Stimulated activated CD4-positive, alpha-beta T cell treated with anti-CD3 and anti-CD28 coated beads, Interleukin-1b, Interleukin-23, amount 100 ng/mL, for 48 hours (primary cell): ENCODE measurements at places on chromosomes 2 and 18.

DNA sequence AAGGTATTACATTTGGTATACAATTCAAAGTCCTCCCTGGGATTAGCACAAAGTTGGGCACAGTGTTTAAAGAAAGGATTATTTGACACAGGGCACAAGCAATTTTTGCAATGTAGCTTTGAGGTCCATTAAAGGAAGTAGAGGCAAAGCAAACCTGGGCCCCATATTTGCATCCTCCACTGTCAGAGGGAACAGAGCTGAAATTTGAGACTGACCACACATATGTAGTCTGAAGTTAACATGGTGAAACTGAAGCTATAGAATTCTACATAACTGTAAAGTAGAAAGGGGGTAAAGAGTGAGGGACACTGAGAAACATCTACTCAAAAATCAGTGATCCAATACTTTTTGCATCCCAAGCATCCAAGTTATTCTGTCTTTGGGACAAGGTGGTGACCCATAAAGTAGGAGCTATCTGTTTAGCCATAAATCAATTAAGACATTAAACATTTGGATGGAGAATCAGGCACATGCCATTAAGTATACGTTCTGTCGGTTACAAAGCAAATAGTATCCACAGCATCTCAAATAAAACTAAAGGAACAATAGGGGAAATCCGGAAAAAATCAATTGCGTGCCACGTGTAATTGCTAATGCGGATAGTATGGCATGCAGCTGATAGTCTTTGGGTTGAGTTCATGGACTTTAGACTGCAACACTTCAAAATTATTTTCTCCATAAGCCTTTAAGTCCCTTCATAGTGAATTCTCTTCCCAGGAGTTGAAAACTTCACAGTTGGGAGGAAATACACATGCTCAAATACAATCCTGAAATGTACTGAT, 72.6 kb downstream of the PLEKHM3 start:
- DNase-seq, result no peak

DNA sequence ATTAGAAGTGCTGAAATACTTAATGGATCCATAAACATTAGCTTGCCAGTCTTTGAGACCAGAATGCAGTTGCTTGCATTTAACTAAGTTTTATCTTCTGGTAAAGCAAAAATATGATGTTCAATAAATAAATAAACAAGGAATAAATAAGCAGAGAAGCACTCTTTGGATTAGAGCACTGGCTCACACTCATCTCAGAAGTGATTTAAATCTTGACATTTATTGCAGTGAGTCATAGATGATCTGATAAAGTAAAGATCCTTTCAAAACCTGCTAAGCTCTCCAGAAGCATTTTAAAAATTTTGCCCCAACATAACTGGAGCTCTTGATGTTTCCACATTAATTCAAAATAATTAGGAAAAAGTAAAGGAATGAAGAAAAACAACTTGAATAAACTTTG, 66.8 kb downstream of the KYNU start:
- DNase-seq, result no peak

GRCh38 chr2:220985561-220985960, 586.5 kb downstream of the EPHA4 start:
- no peak for DNase-seq

DNA sequence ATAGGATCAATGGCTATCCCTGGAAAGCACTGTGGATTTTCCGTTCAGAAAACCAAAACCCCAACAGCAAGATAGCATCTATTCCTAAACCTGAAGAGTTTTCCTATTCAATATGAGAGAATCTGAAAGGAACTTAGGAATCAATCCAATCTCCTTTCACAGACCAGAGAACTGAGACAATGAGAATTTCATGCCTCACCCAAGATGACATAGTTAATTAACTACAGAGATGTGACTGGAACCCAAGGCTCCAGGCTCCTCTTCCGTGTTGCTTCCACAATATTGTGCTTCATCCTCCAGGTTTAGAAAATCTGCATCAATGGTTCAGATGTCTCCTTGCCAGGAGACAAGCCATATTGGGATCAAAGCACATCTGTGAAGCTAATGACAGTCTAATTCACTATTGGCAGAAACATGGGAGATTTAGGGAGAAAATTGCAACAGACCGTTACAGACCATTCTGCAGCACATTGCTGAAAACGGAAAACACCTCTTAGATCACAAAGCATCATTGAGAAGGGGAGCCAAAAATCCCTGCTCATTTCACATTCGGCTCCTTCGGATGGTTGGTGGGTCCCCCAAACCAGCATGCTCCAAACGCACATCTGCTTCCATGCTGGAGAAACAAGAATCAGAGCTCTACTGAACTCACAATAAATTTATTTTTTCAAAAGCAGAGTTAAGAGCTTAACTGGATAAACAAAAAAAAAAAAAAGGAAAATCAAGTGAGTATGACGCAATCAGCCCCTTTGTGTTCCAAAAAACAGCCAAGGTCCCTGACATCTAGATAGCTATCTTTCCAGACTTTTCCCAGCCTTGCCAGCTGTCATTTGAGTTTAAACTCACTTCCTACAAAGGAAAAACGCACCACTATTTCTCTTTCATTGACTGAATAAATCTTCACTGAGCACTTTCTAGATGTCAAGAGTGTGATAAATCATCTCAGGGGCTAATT, 290.3 kb downstream of the C1D start:
- DNase-seq, result no peak

DNA sequence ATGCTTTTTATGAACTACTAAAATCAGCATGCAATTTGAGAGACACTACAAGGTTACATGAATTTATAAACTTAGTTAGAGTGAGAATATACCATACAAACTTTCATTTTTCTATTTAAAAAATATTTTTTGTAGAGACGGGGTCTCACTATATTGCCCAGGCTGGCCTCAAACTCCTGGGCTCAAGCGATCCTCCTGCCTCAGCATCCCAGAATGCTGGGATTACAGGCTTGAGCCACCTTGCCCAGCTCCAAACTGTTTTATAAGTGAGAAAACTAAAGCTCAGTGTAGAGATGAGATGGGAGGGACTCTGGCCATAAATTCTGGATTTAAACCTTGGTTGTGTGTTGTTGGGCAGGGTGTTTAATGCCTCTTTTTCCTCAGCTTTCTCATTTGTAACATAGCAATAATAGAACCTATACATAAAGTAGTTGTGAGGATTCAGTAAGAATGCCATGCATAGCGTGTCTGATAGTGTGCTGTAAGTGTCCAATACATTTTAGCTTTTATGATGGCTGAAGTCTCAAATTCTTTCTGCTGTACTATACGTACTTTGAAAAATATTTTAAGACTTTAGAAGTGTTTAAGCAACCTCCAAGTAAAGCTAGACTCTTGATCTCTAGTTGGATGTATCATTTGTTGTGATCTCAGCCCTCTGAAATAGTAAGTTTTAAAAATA, 9.7 kb downstream of the CAB39 start:
- DNase-seq, result no peak

DNA sequence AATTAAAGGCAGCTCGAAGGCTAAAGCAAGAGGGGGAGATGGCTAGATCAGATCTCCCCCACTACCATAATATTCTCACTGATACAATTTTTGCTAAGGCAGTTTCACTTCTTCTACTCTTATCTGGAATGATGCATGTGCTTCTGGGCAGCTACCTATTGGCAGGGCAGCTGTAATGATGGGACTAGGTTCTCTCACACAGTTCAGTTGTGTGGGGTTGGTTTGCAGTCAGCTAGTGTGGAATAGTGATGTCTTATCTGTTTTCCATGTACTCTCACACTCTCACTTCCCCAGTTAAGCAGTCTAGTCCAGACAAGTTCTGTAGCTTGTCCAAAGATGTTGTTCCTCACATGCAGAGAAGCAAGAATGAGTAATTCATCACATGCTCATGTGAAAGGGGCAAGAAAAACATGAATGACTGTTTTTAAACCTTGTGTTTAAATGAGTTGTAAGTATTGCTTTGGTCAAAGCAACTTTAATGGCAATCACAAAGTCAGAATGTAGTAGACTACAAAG, 836.1 kb downstream of the CBLN2 start:
- no peak for DNase-seq
